Cerebellar cortex (tissue), 1 donor: ENCODE measurements at places on chromosomes 2 and 18.

- DNase-seq, result peak; percentile 36
Observed at GRCh38 chr18:37254236-37254754, 311.3 kb downstream of the CELF4 start.

- DNase-seq, result no peak
Observed at GRCh38 chr2:57330447-57330846, 716.2 kb upstream of the VRK2 start.

- DNase-seq, result no peak
Observed at GRCh38 chr2:25229279-25230197, 61.2 kb upstream of the POMC start.

GRCh38 chr2:152097801-152098495 is 896 bp downstream of the CACNB4 start:
- peak; percentile 16 for DNase-seq

DNA sequence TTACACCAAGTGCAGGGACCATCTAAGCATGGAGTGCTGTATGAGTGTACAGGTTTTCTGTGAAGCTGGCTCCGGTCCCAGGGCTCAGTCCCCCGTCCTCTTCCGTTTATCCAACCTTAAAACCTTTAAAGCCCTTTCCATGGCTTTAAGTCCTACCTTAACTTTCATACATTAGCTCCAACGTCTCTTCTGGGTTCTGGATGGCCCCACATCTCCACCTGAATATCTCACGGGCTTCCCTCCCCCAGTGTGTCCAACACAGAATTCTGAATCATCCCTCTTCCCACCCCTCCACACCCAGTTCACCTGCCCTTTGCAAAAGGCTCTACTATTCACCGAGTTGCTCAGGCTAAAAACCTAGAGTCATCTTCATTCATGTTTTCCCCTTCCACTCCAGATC is 12.8 kb downstream of the ARHGAP25 start:
- no peak for DNase-seq

DNA sequence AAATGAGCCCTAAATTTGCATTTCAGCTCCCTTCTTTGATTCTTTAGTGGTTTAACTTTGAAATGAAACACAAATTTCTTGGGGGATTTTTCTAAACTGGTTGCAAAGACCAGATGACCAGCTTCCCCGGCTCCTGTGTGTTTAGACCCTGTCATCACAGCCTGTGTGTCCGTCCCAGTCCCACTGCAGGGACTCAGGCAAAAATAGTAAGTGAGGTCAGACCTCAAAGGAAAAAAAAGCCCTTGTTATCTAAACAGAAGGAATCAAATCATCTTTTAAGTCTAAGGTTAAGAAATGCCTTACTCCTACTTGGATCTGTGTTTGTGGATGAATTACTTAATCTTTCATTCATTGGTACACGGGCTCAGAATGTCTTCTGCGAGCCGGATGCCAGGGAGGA is 423.7 kb downstream of the LPIN1 start:
- DNase-seq, result no peak

GRCh38 chr2:107730898-107731297 is 95.8 kb upstream of the RGPD4 start:
- no peak for DNase-seq

- DNase-seq, result no peak
Observed at GRCh38 chr2:240893363-240893844, 2.6 kb downstream of the MAB21L4 start.

DNA sequence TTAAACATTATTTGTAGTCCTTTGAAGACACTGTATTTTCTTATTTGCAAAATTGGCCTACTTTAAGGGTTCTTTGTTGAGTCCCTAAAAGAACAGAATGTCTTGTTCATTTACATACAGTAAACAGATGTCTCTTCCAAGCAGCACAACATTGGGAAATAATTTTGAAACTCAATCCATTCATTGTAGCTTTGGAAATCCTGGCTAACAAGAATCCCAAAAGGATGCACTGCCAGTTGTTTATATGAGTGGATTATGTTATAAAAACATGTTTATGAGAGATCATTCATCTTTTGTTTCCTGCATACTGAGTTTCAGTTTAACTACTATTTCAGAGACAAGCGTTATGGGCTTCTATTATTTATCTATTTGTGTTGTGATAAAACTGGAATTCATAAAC is 499.3 kb downstream of the PID1 start:
- no peak for DNase-seq

DNA sequence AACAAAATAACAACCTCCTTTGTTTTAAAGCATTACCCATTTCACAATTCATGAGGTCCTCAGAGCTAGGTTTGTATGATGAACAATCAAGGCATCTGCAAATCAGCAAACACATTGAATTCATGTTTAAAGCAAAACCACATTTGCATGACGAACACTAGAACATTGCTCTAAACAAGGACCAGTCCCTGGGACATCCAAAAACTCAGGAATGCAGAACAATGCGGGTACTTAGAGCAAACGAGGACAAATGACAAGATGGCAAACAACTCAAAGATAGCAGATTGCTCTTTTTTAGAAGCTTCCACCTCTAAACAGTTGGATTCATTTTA is 45.7 kb upstream of the RALBP1 start:
- no peak for DNase-seq

DNA sequence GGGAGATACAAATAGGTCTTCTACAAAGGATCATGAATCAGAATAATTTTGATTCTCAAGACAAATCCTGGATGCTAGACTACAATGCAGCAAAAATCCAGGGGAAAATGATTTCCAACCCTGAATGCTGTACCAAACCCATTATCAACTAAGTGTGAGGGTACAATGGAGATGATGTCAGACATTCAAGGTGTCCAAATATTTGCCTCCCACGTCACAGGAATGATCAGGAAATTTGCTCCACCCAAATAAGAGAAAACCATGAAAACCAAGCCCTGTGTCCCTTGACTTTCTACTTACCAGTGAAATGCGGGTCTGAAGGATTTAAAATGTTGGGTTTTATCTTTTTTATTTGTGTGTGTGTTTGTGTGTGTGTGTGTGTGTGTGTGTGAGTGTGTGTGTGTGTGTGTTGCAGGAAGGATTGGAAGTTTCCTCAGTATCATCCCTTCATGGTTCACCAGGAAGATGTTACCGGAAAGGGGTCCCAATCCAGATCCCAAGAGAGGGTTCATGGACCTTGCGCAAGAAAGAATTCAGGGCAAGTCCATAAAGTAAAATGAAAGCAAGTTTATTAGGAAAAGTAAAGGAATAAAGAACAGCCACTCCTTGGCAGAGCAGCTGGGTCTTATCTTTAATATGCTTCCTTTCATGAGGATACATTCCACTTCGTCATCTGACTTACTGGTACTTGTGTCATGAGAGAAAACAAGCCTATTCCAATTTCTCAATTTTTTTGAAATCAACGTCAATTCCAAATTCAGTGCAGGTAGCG is 61.1 kb upstream of the ID2 start:
- no peak for DNase-seq

DNA sequence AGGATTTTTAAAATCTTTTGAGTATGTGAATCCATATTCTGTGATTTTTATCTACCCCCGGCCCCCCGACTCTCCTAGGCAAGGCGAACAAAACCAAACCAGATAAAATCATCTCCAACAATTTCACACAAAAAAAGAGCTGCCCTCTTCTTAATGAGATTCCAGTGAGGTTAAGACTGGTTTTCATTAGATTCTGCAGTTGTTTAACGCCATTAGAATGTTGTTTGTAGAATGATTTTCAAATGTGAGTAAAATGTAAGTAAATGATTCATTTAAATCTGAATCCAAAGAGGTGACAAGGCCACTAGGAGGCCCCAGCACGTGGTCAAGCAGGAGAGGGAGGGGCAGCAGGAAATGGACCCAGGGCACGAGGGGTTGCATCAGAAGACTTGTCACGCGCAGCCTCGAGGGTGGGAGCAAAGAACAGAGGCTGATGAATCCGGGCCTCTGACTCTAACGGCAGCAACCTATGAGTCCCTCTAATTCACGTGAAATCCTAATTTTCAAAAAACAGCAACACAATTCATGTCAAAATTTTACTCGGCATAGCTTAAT is 24.3 kb upstream of the KLHL29 start:
- DNase-seq, result no peak

GRCh38 chr2:69060938-69061501 is 48.0 kb downstream of the ANTXR1 start:
- no peak for DNase-seq
